ENCODE measurements at places on chromosomes 11 and 22.

DNA sequence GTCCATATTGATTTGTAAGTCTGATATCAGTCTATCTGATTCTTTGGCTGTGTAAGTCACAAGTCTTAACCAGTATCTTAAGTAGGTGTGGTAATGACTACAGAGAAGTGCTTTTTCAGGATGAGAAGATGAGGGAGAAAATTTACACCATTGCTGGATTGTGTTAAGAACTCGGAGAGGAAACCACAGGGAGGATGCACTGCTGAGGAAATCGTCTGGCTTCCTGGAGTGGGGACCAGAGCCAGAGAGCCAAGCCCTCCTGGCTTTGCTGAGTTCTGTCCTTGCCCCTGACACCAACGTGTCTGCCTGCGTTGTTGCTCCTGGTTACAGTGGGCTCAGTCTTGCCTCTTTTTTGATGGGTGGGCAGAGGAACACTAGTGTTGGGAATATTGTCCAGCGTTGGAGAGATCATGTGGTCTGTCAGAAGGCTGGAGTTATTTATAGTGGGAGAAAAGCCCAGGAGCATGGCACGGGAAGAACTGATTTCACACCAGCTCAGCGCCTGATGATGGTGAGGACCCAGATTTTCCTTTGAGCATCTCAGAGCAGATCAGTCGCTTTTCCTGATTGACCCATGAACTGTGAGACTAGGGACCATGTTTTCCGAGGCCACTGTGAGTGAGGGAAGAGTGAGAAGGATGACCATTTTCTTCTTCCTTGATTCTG, 29.6 kb downstream of the MARK2 start:
- DNase-seq = no peak

GRCh38 chr22:23752750-23753149, 1.5 kb downstream of the VPREB3 start:
- DNase-seq = no peak

DNA sequence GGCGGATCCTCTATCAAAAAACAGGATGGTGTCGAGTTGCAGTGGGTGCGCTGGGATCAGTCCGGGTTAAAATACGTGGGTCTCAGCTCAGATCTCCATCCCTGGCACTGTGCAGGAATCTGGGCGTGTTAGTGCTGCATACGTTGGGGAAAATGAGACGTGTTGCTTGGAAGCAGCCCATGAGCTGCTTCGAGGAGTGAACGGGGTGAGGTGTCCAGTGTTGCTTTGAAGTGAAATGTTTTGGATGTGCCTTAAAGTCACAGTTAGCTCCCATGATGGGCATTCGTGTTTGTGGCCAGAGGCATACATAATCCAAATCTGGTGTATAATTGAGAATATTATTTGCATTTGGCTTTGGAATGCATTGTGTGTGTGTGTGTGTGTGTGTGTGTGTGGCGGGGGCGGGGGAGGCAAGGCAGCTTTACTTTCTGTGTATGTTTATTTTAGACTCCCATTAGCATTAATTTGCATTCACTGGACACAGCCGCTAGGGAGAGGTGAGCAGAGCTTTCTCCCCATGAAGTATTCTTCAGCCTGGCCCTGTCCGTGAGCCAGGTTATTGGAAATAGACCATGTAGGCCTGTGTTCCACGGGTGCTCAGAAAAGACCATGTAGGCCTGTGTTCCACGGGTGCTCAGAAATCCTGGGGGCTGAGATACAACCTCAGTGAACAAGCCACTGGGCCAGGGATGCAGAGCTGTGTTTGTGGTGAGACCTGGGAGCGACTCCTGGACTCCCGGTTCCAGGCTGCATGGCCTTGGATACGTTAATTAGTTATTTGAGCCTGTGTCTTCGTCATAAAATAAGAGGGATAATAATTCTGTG, 134.6 kb downstream of the ST3GAL4 start:
- no peak for DNase-seq

DNA sequence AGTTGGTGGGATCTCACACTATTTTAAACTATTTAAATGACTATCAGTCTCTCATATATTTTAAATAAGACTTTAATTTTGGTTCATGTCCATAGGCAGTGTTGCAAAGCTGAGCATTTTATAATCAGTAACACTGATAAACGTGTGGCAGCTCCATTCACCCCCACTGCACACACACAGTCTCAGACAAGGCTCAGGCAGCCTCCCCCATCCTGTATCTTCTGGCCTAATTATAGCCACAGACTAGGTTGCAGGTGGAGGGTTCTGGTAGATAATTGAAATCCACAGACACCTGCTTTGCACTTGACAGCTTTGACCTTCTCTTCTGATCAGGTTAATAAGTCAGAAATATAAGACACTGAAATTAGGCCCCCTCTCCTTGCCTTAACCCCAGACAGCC, 118.5 kb upstream of the LDLRAD3 start:
- DNase-seq = no peak

DNA sequence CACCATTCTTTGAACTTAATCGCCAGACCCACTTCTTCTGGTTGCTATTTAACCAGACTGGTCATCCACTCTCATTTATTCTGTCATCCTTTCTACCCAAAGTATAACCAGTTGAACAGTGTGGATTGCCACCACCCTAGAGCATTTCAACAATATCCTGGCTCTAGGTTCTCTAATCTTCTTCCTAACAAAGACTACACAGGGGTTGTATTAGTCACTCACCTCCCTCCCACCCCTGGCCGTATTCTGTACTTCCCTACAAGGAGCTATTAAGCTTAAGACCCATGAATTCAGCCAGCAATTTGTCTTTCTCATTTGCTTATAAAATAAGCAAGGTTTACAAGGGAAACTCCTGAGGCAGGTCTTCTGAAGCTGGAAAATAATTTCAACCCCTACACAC, 46.9 kb upstream of the CEP126 start:
- no peak for DNase-seq

- DNase-seq = no peak
Measured at GRCh38 chr22:49307481-49307830, 520.2 kb downstream of the BRD1 start.

DNA sequence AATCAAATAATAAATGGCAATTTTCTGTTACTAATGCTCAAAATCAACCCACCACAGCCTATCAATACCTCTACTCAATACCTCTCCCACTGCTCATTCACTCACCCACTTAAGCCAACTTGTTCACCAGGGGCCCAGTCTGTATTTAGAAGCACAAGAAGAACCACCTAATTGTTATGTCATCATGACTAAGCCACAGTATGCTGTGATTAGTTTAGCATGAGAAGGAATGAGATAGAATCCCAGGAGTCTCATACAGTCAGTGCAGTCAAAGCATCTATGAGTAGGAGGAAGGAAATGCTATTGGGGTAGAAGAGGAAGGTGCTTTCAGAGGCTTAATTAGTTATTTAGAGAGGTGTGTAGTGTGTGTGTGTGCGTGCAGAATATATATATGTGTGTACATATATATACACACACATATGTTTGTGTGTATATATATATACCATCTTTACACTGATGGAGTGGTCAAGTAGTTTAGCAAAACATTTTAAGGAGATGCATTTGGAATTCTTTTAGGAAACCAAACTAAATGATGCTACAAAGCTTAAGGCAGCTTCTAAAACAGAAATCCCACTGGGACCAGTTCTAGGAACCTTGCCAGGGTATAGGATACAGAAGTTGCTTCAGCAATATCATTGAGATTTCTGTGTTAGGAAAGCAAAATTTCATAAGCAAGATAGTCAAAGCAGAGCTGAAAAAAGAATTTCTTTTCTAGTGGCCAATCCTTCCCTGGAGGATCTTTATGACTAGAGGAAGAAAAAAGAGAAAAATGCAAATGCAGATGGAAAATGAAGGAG, 27.5 kb downstream of the KCNA4 start:
- no peak for DNase-seq

DNA sequence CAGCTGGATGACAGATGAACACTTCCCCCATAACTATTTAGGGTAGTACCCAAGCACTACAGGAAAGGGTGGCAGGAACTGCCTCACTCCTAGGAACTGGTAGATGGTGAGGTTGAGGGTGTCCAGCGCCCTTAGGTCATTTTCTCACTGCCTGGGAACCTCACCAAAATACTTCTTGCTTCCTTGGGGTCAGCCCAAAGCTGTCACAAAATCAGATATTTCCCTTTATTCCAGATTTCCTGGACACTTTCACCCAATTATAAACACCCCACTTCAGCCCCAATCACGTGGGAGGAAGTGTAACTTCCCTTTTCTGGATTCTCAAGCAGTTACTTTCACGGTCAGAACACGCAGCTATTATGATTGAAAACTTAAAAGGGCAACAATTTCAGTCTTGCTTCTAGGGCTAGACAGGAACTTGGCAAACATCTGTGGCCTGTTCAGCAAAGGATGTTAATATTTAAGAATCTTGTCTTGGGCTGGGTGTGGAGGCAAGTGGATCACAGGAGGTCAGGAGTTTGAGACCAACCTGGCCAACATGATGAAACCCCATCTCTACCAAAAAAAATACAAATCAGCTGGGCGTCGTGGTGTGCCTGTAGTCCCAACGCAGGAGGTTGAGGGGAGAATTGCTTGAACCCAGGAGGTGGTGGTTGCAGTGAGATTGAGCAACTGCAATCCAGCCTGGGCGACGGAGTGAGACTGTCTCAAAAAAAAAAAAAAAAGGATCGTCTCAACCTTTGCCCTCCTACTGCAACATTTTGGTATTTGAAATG, 4.0 kb downstream of the FTH1 start:
- DNase-seq = no peak

GRCh38 chr11:35969089-35970042, 25.5 kb downstream of the LDLRAD3 start:
- no peak for DNase-seq

- no peak for DNase-seq
Measured at GRCh38 chr11:75342231-75342918, 9.1 kb downstream of the ARRB1 start.

GRCh38 chr11:106999196-106999595, 19.1 kb downstream of the GUCY1A2 start:
- DNase-seq = no peak

DNA sequence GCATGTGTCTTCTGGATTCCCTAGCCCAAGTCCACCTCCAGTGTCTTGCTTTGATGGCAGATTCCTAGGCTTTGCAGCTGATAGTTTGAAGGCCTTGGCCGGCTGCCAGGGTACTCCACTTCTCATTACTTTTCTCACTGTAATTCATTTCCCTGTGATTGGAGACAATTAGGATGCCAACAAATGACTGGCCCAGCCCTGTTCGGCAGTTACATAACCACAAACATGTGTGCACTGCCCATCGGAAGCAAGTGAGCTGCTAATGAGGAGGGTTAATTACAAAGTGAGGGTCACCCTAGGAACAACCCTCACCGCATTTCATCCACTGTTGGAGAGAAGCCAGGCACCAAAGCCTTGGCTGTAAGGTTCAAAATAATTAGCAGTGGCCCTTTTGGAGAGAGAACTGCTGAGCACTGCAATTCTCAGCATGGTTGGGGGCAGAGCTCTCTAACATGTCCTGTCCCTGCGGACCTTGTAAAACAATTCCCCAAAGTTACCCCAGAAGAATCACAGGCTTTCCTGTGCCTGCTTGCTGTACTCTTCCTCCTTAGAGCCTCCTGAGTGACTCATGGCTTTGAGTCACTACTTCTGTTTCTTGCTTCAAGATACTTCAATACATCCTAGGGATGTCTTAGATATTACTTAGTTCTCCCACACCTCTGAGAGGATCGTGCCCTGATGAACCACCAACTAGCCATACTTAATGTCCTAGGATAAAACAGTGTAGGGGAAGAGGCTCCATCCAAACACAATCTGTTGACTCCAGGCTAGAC, 109.7 kb upstream of the GALNT18 start:
- no peak for DNase-seq

- no peak for DNase-seq
Measured at GRCh38 chr22:27801616-27802345, at the start of gene MN1. Gene MN1, minus strand, starts transcription at chr22:27801756. Its CDS starts 1,213 bp downstream, at chr22:27800543.

- no peak for DNase-seq
Measured at GRCh38 chr22:44458044-44459020, 39.7 kb downstream of the RTL6 start.

- DNase-seq = no peak
Measured at GRCh38 chr11:46889689-46890475, 28.5 kb downstream of the LRP4 start.

DNA sequence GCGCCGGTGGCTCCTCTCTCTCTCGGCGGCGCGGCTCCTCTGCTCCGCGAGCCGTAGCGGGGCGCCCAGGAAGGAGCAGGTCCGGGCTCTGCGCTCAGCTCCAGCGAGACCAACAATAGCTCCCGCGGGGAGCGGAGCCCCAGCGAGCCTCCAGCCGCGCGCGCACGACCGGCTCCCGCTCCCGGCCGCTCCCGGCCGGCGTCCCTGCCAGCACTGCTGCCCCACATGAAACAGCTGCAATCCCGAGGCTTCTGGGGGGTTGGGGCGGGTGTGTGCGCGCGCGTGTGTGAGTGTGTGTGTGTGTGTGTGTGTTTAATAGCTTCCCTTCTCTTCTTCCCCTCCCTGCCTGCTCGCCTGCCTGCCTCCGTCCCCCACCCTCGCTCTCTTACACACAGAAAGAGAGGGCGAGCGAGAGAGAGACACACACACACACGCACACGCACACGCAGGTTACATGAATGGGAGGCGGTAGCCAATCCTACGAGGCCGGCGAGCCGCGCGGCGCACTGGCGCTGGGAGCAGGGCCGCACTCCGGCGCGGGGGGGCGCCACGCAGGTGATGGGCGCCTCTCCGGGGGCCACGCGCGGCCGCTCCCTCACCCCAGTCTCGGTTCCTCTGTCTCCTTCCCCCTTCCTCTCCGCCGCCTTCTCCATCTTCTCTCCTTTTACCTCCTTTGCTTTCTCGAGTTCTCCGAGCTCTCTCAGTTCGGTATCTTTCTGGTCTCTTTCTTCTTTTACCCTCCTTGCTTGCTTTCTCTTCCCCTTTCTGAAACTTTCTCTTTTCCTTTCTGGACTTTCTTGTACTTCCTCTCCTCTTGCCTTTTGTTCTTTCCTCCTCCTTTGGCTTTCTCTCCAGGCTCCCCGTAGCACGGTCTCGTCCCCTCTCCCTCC, at the start of gene TENM4:
TENM4 (minus strand) TSS at position 460 of the 890 bp plus-strand sequence. CDS start 371,086 bp downstream, outside the sequence.
- DNase-seq = no peak

- DNase-seq = no peak
Measured at GRCh38 chr11:26715133-26715532, 6.7 kb downstream of the SLC5A12 start.

- no peak for DNase-seq
Measured at GRCh38 chr11:73246303-73246702, 25.8 kb upstream of the P2RY6 start.

GRCh38 chr11:44611687-44612434, 46.4 kb downstream of the CD82 start:
- no peak for DNase-seq

- DNase-seq = no peak
Measured at GRCh38 chr11:115408036-115408921, 95.9 kb downstream of the CADM1 start.

All from cortex of kidney (tissue), 1 donor.